Stimulated activated CD4-positive, alpha-beta T cell treated with anti-CD3 and anti-CD28 coated beads, Interleukin-1b, Interleukin-23, amount 100 ng/mL, for 1 hour (primary cell): ENCODE measurements at places on chromosomes 7 and 10.

DNA sequence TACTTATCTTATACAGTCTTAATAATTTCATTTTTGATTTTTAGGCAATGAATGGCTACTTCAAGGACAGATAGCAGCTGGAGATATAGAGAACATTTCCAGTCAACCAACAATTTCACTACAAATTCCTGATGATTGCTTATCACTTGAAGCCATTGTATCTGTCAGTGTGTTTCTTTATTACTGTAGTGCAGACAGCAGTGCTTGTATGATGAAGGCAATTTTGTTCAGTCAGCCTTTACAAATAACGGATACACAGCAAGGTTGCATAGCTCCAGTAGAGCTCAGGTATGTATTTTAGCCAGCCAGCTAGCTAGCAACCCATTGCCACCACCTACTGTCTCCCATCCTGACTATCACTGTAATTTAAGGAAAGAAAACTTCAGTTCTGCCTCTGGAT lies 53.8 kb downstream of the NHLRC2 start:
- no peak for DNase-seq

DNA sequence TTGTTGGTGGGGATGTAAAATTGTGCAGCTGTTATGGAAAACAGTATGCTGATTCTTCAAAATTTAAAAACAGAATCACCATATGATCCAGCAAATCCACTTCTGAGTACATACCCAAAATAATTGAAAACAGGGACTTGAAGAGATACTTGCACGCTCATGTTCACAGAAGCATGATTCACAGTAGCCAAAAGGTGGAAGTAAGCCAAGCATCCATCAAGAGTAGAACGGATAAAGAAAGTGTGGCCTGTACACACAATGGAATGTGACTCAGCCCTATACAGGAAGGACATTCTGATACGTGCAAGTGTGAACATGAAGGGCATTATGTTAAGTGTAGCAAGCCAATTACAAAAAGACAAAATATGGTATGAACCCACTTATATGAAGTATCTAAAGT lies 696.7 kb upstream of the CELF2 start:
- no peak for DNase-seq

DNA sequence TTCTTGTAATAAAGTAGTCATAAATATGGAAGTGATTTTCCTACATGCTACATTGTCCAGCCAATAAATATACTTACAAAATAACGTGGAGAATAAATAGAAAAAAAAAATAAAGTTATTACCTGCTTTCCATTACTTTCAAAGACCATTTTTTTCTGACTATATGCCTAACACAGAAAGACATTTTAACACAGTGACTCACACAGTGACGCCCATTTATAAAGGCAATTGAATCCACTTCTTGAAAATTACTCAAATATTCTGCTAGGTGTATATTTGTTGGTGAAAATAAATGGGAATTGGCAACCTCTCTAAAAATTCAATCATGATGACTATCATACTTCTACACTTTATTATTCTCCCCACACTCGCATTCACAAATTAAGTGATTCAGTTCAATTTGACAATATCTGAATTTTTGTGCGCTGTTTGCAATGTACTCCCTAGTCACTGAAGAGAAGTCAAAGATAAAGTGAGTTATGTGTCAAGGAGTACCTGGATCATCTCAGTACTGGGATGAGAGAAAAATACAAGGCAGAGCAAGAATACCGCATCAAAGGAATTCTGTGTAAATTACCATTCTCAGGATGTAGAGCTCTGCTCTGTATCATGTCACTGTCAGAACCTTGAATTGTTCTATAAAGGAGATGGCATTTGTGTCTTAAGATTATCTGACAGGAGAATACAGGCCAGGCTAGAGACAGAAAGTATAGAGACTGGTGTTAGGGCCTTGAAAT lies 642.7 kb downstream of the IPMK start:
- no peak for DNase-seq

DNA sequence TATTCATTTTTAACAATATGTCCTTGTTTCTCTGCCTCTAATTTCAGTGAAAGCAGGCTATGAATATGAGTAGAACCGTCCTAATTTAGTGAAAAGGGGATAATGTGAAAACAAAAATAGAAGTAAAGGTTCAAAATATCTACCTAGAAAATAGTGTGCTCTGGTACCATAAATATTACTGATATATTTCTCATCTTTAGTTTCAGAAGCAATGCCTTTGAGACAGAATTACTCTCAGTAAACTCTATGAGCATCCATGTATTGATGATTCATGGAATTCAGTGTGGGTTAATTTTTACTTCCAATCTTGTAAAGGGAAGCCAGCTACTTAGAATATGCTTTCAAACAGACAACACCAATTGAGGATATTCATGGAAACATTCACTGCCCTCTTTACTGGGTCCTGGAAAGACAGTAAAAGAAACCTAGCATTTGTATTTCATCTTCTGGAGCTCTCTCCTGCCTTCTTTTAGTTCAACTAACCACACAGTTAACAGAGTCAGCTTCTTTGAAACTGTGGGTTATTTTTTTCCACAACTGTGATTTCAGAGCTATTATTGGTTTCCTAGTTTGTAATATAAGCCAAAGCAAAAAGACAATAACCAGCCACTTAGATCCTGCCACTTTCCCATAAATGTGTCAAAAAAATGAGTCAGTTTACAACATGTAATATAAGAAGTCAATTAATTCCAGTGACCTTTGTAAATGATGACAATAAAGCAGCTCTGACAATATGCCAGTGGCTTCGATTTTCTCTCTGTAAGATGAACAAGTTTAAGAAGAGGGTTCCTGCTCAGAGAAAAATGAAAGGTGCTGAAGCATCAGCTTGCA lies 1.7 kb downstream of the LRRN3 start:
- no peak for DNase-seq

GRCh38 chr10:86830043-86830591 lies 73.7 kb downstream of the BMPR1A start:
- no peak for DNase-seq

DNA sequence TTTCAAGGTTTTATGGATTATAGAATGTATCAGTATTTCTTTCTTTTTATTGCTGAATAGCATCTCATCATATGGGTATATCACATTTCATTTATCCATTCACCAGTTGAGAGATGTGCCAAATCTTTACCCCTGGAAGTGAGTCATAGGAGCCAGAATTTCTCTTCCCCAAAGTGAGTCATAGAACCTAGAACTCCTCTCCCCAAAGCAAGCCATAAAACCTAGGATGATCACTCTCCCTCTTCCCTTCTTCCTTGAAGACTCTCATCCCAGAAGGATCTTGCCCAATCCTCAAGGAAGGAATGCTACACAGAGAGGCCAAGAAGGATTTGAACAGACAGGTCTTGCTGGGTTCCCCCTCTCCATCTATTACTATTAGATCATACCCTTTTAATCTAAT lies 199.9 kb downstream of the EVX1 start:
- DNase-seq = no peak

GRCh38 chr10:26835025-26835424 lies 25.7 kb downstream of the ABI1 start:
- no peak for DNase-seq

DNA sequence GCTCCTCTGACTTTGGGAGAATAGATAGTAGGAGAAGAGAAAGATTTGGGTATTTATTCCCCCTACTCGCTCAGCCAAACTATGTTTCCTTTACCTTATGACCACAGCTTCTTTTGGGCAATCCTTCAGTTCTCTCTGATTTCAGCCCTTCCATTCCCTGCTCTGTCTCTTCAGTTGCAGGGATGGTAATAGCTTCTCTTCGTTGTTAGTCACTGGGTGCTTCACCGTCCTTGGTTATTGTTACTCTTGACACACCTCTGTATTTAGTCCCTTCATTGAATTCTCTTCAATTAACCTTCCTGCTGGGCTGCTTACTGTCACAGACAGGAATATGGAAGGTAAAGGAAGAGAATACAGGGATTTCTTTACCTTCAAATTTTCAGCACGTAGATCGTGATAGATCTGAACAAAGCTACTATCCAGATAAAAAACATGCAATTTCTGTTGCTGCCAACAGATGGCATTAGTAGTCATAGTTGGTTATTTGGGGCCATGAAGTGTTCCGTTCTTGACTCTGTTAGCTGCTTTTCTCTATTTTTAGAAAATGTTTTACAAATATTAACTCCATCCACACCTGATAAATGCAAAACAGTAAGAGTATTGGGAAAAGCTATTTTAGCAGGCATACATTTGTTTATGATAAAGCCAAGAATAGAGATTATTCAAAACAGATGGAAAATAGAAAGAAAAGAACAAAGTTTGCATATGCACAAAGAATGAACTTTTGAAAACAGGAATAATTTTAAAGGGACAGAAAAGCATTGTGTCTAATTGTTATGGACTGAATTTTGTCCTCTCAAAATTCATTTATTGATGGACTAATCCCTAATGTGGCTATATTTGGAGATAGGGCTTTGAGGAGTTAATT lies 14.0 kb upstream of the PTTG1IP2 start:
- no peak for DNase-seq

DNA sequence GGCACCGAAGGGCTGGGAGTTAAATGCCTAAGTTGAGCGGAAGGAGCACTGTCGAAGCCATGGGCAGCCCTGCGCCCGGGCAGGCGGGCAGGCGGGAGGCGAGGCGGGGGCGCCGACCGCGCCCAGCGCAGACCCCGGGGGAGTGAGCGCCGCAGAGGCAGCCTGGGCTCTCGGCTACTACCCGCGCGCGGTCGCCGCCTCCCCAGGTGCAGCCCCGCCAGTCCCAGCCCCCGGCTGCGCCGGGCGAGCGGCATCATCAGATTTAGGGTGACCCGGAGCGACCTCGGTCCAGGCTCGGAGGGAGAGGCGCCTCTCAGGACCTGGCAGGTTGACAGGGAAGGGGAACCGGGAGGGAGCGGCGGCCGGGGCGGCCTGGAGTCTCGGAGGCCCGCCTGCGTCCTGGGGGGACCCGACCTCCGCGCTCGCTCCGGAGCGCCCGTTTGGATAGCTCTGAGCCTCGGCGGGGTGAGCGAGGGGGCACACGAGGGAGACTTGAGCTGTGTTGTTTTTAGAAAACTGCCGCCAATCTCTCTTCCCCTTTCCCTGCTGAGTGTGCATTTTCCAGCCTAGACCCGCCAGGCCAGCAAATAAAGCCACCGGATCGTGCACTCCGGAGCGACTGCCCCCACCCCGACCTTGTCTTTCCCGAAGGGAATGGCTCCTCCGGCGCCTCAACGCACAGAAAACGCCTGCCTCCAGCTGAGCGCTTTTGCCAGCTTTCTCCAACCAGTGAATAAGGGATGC lies 2.3 kb upstream of the NRP1 start:
- no peak for DNase-seq

GRCh38 chr10:16742165-16742960 lies 74.9 kb downstream of the RSU1 start:
- DNase-seq = no peak

- no peak for DNase-seq
Measured at GRCh38 chr7:93843260-93843659, 47.3 kb downstream of the TFPI2 start.

- DNase-seq = no peak
Measured at GRCh38 chr10:44911081-44911540, at the start of gene TMEM72. Gene TMEM72 (plus strand): TSS chr10:44911337. CDS start chr10:44911513, 176 bp downstream.

- no peak for DNase-seq
Measured at GRCh38 chr7:79403451-79403850, 50.0 kb downstream of the MAGI2 start.

DNA sequence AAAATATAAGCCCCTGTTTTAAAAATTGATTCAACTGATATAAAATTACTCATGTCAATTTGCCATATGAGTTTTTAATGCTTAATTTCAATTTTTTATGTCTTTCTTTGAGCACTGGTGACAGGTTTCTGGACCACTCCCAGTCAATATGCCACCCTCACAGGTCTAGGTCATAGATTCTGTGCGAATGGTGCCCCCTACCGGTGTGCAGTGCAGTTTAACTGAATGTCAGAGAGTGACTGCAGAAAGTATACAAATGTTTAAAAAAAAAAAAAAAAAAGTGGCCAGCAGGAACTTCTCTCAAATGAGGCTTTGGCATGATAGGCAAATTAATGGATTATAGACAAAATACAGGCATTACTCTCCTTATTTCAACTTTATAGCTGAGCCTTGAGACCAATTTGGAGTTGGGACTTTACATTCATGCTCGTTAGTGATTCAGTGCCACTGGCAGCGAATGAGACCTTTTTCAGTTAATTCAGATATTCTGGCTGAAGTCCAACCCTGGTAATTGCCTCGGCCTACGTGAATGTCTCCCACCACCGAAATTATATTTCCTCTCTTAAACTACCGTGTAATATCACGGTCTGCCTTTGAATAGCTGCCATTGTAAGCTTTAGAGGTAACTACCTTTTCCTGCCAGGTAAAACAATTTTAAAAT lies 427.6 kb downstream of the PHTF2 start:
- DNase-seq = no peak

DNA sequence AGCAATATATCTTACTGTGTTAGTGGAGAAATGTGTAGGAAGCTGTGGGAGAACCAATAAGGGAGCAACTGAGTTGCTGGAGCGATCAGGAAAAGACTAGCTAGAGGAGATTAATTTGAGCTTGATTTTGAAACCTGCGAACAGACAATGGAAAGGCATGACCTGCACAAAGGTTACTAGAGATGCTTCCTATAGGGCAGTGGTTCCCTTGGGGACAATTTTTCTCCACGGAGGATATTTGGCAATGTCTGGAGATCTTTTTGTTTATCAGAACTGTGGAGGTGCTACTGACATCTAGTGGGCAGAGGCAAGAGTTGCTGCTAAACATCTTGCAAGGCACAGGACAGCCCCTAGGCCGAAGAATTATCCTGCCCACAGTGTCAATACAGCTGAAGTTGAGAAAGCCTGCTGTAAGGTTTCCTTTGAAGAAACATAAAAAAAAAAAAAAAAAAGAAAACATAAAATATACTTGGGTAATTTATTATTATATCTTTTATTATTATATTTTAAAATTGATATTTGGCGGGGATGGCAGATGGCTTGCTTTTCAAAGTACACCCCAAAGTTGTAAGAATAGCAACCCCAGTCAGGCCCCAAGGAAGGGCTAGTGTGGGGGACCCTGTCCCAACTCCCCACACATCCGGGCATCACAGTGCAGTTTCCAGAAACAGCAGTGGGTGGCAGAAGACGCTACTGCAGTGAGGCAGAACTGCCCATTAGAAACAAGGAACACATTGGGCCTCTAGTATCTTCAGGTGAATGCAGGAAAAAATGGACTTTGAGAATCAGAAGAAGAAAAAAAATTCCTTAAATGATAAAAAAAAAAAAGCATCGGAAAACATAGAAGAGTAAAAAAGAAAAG lies 481.6 kb downstream of the SH2D4B start:
- DNase-seq = no peak

DNA sequence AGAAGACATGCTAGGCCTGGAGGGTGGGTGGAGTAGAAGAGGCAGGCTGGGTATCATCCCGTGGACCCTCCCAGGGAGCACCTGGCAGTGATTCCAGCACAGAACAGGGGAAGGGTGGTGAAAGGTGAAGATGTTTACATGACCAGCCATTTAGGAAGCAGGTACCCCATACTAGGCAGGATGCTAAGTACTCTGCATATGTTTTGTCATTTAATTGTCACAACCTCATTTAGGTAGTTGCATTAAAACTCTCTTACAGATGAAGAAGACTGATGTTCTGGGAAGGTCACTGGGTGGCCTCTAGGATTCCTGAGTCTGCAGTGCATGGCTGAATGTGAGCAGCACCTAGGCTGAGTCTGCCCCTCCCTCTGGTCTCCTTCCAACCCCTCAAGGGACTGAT lies 15.2 kb downstream of the ITPRIP start:
- DNase-seq = no peak
